NCI-H460 (cell line): ENCODE measurements at places on chromosomes 7 and 10. TPM values are rescaled to one million over a fixed set of nuclear protein-coding genes. Genes with fewer than 3 reads are reported as not detected.

DNA sequence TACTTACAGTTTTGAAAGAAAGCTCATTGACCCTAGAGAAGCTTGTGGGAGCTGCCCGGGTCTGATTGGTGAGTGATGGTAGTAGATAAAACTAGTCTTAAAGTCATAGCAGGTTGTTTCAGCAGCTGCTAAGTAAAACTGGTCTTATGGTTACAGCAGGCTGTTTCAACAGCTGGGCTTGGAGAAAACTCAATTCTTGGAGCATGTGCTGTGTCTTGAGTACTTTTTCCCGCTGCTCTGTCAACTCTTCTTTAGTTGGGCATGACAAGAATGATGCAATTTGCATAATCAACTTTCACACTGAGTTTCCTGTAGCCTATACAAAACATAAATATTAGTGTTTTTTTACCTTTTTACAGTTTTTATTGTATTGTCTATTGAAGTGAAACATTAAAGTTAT, 707.9 kb downstream of the AUTS2 start:
- no peak for DNase-seq

The HOXA6 gene
- 6.7 and 8.3 TPM in 2 replicates for total RNA-seq

DNA sequence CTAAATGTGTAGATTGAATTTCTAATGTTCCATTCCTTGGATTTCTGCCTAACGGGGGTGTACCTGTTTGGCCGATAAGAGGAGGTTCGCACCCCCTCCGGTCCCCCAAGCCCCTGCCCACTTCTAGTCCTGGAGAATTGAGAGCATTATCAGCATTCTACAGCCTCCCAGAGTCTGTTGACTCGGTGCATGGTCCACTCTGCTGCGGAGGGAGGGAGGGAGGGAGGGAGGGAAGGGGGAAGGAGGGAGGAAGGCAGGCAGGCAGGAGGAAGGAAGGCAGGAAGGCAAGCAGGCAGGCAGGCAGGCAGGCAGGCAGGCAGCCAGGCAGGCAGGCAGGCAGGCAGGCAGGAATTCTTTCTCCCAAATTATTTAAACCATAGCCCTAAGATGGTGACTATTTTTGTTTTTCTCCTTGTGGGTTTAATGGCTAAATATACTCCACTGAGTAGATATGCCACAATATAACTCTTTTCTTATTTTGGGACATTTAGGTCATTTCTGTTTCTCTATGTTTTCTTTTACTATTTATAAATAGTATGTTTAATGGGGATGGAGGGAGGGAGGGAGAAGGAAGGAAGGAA, 69.5 kb upstream of the CHST15 start:
- no peak for DNase-seq

GRCh38 chr7:43111630-43112458, 603 bp upstream of the HECW1 start:
- DNase-seq: no peak

- no peak for DNase-seq
These were observed 105.8 kb upstream of the ANK3 start for GRCh38 chr10:60495338-60496055.

DNA sequence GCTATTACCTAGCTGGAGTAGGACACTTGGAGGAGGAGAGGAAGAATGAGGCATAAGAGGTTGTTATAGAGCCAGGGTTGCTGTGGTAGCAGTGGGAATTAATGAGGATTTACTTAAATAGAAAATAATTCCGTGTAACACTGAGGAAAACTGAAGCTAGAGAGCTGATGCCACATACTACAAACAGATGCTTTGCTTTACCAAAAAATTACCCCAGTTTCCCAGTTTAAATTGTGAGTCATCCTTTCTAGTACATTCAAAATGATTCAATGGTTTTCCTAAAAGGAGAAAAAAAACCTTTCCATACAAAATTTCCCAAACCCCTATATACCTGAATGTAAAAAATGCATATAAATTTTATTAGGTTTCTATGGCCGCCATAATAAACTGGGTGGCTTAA, 58.3 kb downstream of the ZNF518A start:
- DNase-seq: no peak

The OPTN gene
- 13.2 and 13.3 TPM in 2 replicates for total RNA-seq

The GLI3 gene
- 2.9 and 3.0 TPM in 2 replicates for total RNA-seq

- DNase-seq: peak; percentile 30
These were observed 108.0 kb downstream of the GRK5 start for GRCh38 chr10:119315128-119316001.

DNA sequence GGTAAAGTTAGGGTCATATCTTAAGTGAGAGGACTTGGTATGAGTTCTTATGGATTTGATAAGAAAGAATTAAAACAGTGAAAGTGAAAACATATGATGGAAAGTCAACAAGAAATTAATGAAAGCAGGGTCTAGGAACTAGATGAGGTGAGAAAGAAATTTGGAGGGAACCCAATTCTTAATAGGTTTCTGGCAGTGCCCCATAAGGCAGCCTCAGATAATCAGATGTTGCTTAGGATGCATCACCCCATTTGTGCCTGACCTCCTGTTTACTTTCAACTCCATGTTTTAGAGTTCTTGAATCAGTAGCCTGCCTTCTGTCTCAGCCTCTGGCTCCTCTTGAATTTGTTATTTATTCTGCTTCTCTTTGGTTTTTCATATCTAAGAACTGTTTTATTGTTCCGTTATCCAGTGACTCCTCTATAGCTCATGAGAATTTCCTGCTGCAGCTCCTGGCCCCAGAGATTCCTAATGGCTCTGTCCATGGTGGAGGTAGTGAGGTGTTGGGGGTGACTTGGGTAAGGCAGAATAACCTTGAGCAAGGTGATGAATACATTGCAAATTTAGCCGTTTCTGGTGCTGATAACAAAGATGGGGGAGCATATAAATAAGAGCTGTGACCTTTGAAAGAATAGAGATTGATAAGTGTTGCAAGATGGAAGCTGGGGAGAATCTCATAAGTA, 17.6 kb downstream of the ITGB8 start:
- DNase-seq: no peak

DNA sequence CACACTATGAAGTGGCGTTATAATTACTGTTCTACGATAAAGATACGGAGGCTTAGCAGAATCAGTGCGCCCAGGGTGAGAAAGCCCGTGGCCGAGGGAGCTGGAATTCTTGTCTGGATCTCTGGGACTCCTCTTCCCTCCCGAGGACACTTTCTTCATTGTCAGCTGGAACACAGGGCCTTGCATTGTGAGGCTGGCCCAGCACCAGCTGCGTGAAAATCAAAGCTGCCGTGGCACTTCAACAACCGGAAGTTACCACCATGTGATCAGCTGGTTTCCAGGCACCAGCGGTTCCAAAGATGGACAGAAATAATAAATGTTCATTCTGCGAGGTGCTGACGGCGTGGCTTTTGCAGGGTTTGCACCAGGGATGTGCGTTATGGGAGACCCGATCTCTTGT, 234.0 kb upstream of the PITRM1 start:
- no peak for DNase-seq

DNA sequence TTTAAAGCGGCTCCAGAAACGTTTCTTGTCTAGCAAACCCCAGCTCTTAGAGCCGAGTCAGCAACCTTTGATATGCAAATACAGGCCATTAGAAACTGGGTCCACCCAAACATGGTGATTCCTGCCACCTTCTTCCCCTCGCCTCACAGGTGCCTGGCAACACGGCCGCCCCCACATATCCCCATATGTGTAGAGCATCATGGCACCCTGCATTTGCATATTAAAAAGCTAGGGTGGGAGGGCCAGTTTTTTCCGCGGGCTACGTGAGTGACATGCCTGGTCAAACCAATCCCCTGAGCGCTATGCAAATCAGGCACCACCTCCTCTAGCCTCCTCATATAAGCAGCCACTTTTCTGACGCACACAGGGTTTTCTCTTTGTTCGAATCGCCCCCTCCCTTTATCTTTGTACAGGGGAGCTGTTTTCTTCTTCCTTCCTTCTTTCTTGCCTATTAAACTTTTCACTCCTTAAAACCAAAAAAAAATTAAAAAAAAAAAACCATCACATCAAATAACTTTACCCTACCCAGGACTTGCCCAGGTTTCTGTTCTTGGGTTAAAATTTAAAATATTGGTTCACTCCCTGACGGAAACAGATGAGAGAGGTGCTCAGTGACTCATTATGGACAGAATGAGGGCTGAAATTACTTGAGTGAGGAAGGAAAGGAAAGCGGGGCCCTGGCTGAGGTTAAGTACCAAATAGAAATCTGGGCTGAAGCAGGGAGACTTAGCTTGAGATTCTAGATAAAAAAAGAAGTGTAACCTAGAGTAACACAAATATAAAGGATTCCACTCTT, 59.8 kb downstream of the COA1 start:
- no peak for DNase-seq

DNA sequence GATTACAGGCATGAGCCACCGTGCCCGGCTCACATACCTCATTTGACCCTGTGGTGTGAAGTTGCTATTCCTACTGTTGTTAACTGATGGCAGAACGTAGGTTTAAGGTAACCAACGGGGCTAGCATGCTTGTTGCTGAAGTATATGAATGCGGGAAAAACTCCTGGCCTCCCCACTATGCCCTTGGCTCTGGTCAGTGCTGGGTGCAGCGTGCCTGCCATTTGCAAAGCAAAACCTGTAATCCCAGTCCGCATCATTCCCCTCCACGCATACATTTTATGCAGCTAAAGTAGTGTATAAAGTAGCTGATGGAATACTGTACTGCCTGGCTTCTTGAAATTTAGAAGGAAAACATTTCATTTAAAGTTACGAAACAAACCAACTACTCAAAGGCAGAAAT, 273.3 kb downstream of the SDK1 start:
- no peak for DNase-seq

- no peak for DNase-seq
These were observed 1109.2 kb downstream of the GATA3 start for GRCh38 chr10:9163699-9164098.

GRCh38 chr10:2978111-2978510, 89.2 kb upstream of the PFKP start:
- DNase-seq: peak; percentile 47

DNA sequence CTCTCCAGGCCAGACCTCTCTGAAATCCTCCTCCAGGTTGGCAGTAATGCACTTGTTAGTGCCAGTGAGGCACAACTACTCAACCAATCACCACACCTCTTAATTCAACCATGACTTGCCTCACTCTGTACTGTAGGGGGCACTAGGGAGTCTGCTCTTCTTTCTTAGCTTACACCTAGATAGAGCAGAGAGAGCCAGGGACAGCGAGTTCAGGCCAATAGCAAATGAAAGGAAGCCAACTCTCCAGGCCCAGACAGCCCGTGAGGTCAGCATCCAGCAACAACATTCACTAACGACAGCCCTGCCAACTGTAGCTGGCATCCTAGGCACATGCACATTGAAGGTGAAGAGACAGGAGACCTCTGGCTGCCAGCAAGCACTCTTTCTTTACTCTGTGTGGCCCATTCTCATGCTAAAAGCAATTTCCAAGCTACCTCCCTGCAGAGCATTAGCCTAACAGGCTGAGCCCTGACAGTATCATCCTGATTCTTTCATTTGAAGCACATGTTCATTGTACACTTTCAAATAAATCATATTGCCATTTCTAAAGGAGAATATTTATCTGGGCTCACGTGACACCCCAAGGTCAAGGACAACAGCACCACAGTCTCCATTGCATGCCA, 136.3 kb downstream of the DPY19L1 start:
- no peak for DNase-seq

GRCh38 chr7:78149787-78150186, 351.2 kb downstream of the PHTF2 start:
- DNase-seq: no peak

DNA sequence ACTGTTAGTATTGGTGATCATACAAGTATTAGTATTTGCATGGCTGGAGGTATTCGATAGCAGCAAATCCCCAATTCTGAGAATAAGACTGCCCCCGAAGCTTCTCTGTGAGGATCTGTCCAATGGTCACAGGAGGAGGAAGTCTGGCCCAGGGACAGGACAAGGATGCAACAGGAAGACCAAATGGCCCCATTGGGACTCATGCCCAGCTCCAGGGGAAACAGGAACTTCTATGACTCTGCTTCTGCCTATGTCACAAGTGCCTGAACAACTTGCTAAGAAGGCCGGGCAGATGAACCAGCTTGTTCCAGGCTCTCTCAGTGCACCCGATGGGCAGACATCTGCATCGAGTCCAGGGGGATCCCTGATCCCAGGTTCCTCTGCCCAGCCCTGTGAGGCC, 172.0 kb upstream of the GRB10 start:
- no peak for DNase-seq

GRCh38 chr7:126776498-126776897, 476.2 kb downstream of the GRM8 start:
- DNase-seq: no peak

DNA sequence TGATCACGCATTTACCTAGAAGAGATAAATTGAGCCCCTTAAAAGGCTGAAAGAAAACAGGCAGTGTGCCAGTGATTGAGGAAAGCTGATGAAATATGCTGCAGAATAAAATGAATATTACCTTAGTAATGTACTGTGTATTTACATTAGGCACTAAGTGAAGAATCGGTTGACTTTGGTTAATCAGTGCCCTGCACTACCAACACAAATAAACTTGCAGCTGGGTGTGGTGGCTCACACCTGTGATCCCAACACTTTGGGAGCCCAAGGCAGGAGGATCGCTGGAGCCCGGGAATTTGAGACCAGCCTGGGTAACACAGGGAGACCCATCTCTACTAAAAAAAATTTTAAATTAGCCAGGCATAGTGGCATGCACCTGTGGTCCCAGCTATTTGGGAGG, 148.3 kb upstream of the TCF7L2 start:
- DNase-seq: no peak

DNA sequence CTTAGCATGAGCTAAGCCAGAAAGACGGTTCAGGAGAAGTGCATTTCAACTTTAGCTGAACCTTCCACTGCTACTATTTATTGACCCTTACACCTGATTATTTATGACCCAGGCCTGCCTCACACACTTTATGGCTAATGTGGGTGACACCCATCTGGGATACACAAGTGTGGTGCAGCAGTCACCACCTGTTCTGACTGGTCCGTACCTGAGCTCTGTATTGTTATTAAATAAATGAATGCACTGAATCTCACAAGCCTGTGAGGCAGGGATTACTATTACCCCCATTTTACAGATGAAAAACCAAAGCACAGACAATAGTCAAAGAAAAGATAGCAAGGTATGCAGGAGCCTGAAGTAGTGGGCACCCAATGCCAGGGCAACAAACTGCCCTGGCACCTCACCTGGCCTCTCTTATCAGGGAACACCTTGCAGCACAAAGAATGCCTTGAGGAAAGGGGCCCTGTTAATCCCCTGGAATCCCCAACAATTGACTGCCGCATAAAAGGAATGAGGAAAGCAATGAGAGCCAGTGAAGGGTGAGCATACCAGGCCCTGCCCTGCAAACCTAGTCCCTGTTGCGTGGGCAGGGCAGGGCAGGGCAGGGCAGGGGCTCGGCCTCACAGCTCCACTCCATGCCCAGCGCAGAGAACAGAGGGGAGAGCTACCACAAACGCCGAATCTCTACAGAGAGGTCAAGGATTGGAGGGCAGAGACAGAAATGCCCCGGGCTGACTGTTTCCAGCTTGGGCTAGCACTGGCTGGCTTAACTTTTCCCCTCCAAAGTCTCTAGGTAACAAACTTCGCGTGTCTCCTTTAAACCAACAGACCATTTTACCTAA, 1.3 kb downstream of the ANXA11 start:
- DNase-seq: no peak
